ENCODE measurements at places on chromosomes 13 and 19.

- DNase-seq = no peak
Observed at GRCh38 chr19:4057931-4058692, 8.6 kb downstream of the ZBTB7A start.

DNA sequence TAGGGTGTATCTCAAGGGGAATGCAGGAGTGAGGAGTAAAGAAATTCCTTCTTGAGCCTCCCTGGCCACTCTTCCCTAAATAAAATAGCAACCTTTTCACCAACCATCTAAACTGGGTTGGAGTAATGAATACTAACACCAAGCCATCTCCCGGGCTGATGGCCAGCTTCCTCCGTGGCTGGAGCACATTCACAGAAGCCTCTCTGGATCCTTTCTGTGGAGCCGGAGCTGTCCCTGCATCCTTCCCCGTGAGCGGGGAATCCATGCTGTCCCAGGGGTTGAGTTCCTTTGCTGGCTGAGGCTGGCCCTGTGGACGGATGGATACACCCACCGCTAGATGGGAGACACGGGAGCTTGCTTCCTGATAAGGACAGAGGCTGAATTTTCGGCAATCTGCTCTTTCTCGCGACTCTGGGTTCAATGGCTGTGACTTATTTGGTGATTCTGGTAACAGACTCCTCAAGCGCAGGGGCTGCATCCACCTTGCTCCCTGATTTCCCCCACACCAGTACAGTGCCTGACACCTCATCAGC is 370.3 kb downstream of the ZNF536 start:
- DNase-seq = no peak

GRCh38 chr13:41268764-41269163 is 5.4 kb upstream of the MTRF1 start:
- DNase-seq = no peak

DNA sequence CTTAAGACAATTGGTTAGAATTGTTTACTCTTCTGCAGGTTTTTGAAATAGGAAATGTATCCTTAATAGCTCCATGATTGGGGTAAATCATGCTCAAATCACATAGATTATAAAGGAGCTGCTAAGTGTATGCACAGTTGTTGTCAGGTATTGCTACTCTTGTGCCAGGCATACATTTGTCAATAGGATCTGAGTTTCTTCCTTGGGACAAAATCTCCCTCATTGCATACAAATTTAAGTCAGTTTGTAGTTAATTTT is 109.3 kb upstream of the MLNR start:
- DNase-seq = no peak

DNA sequence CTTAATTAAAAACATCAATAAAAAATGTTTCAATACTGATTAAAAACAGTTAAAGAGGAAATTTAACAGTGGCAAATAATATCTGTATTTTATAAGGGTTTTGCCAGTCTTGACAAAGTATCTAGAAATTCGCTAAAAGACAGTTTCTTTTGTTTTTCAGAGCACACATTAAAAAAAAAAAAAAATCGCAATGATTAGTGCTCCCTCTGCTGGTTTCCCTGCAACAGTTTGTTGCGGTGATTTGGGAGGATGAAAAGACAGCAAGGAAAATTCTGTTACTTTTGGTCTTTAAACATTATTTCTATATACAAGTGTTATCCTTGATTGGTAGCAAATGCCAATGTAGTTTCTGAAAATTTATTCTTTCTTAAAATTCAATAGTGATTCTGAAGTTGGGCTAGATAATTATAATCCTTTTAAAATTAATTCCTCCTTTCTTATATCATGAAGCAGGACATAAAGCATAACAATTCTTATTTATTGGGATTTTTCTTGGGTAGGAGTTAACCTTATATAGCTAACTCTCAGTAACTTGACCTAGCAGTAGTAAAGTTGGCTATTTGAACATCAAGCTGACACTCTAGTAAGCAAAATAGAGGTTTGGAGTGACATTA is 23.1 kb upstream of the SPRY2 start:
- no peak for DNase-seq

GRCh38 chr19:43594710-43595604 is 977 bp downstream of the IRGQ start:
- DNase-seq = peak; percentile 64

- no peak for DNase-seq
Observed at GRCh38 chr19:35851213-35852028, 883 bp downstream of the NPHS1 start.

GRCh38 chr19:7663706-7664105 is 5.1 kb upstream of the RETN start:
- no peak for DNase-seq

- DNase-seq = no peak
Observed at GRCh38 chr13:112772539-112772909, 82.7 kb downstream of the ATP11A start.

- peak; percentile 35 for DNase-seq
Observed at GRCh38 chr13:27826379-27827353, 34.4 kb downstream of the GSX1 start.

DNA sequence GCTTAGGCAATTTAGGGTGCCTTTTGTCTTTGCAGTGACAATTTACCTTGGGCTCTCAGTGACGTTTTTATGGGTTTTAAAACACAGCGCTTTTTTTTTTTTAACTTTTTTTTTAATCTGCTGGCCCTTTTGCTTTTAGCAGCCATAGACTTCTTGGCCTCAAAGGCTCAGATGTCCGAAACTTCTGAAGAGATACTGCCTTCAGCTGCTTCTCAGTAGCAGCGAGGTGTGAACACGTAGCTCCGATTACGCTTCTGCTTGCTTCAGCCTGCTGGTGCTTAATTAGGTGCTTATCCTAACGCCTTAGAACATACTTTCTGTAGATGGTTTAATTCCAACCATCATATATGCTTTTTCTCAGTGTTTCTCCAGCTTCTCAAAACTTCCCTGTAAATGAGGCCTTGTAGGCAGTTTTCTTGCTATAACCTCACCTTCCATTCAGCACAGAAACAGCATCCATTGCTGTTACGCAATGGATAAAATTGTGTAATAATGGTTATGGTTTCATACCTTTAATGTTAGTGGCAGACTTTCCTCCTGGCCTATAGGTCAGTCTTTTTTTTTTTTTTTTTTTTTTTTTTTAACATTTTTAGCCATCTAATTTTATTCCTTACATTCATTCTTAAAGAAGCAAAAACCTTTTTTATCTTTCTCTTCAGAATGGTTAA is 723.9 kb downstream of the GPC5 start:
- no peak for DNase-seq

DNA sequence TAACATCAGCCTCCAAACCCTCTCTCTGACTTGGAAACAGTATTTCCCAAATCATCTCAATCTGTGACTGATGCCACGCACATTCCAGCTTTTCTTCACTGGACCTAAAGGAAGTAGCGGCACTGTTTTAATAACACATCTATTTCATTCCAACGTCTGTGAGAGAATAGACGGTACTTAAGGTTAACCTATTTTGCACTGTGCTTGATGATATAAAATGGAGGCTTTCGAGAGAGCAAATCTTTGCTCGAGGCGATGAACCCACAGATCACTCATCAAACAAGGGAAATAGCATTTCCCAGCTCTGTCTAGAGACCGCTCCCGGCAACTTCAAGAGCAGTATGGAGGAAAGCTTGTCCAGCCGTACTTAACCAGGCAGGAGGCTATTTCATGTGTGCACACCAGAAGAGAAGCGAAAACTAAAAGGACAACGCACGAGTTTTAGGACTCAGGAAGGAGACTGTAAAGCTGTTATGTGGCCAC is 2.9 kb downstream of the UBL3 start:
- no peak for DNase-seq

GRCh38 chr13:21130116-21130515 is 46.2 kb downstream of the SKA3 start:
- no peak for DNase-seq

GRCh38 chr13:30002577-30002976 is 152.2 kb upstream of the UBL3 start:
- no peak for DNase-seq

DNA sequence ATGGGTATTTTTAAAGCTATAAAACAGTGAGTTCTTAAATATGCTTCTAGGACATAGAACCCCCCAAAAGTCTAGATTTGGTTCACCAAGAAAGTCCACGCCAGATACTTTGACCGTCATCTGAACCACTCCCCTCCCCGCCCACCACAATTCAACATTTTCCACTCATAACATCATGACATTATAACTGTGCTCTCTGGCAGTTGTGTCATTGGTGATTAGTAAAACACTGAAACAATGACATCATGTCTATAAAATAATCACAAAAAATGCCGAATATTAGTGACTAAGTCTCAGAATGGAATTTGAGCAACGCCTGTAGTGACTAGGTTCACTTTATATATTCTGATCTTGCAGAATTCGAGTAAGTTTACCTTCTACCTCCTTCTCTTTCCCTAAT is 732.3 kb downstream of the FGF9 start:
- DNase-seq = no peak

DNA sequence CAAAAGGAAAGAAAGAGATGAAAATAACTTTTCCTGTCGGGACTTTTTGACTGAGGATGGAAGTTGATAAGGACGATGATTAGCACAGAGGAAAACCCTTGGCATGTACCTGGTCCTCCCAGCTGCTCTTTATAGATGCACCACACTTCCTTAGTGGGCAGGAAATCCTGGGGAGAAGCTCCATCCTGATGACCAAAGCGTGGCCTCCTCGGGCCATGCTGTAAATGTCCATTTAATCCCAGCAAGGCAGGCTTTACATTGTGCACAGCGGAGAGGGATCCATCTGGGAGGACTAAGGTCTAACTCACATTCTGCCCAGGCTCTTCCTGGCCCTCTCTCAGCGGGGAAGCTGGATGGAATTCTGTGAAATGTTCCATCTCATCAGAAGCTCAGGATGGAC is 113.5 kb downstream of the COL4A2 start:
- no peak for DNase-seq

GRCh38 chr19:35011091-35011689 is 11.1 kb downstream of the GRAMD1A start:
- DNase-seq = no peak

DNA sequence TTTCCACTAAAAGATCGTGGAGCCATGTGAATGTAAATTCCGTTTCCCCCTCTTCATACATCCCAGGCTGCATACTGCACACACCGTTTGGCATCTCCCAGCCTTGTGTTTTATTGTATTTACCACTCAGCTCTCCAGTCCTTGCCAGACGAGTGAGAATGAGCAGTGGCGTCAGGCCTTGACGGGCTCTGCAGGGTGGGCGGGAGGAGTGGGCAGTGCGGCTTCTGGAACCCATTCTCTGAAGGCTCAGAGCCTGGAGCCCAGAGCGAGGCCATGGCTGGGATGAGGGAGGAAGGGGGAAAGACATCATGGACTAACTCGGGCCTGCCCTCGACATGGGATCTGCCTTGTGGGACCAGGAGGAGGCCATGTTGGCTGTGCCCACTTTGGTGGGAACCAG is 25.1 kb downstream of the BICRA start:
- no peak for DNase-seq

DNA sequence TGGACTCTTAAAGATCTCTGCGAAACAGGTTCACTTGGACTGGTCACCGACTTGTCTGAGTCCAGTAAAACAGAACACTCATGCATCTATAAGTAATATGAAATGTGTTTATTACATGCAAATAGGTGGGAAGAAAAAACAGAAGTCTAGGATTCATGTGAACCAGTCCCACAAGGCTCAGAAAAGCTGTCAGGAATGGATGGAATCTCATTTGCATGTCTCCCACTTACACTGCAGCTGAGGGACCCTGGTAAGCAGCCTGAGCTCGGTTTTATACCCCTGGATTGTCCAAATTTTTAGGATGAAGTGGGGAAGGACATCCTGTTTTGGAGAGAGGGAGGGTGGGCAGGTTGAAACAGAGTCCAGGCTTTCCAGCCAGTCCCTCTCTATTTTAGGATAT is 1545.1 kb upstream of the PCDH20 start:
- DNase-seq = no peak

DNA sequence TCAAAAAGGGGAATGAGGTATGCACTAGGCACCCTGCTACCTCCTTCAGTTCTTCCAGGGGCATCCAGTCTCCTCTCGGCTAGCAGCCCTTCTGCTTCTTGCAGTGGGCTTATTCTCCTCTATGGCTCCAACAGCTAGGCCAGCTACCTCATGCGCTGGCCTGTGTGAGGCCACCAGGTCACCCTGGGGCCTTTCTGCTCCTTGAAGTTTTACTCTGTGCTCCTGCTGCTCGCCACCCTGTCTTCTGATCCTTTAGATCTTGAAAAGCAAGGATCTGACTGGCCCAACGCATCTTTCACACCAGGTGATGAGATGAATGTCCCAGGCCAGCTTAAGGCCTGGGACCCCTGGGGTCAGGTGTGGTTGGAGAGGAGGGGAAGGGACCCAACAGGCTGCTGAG is 66.2 kb downstream of the RUBCNL start:
- no peak for DNase-seq

GRCh38 chr19:39507715-39508364 is 7.1 kb upstream of the SELENOV start:
- DNase-seq = no peak

GRCh38 chr13:31355001-31355400 is 155.2 kb downstream of the B3GLCT start:
- DNase-seq = no peak

GRCh38 chr19:48258350-48258749 is 2.6 kb upstream of the CARD8 start:
- DNase-seq = no peak

DNA sequence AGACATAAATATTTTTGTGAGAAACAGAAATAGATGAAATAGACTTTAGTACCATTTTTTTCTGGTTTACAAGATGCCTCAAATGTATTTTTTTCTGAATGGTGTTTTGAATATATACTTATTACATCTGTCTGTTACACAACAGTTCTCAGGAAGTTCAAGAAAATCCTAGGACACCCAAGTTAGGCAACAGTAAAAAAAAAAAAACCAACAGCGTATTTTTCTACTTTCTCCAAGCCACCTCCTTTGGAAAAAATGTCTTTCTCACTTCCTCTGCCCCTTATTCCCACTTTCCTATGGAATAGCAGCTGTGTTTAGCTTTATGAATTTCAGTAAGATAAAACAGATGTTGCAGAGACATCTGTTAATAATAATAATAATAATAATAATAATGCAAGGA is 489.6 kb upstream of the KLF12 start:
- no peak for DNase-seq

DNA sequence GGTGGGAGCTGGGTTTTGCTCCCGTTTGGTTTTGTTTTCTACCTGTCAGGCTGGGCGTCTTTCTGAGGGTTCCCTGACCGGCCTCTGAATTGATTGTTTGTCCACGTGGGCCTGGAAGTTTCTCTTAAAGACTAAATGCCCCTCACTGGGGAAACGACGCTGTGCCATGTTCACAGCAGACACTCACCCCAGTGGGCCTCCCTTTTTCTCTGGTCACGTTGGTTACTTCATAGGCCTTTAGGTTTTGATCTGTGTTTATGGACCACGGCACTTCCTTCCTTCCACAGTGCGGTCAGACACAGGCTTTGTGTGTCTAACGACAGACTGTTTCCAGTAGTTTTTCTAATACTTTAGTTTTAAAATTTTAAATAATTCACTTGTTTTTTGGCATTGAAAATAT is 20.1 kb upstream of the NDUFS7 start:
- no peak for DNase-seq

DNA sequence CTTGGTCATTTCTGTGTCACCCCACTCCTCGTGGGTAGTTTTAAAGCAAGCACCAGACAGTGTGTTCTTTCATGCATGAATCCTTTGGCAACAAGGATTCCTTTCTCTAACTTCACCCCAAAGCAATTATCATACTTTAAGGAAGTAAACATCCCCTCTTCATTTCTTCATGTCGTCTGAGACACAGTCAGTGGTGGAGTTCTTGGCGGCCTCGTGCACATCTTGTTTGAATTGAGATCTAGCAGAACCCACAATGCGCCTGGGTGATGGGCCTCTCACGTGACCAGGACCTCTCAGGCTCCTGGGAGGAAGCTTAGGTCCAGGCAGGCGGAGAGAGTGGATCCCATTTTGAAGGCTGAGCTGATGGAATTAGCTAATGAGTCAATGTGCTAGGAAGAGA is 2.6 kb downstream of the ACSBG2 start:
- DNase-seq = no peak

- no peak for DNase-seq
Observed at GRCh38 chr19:10288662-10289166, 1.0 kb upstream of the ICAM5 start.

Data from NCI-H2107 (cell line).